GM23248 (cell line): ENCODE measurements at places on chromosomes 7 and 10.
A peak's percentile ranks its signal among the peaks of the same experiment; 100 is the strongest.

- H3K4me3 ChIP-seq, result no peak overlapping the region
- H3K27ac ChIP-seq, result no peak overlapping the region
- no peak for DNase-seq
Observed at GRCh38 chr7:43377196-43377960, 205.5 kb upstream of the STK17A start.

GRCh38 chr10:88893611-88894010 lies 13.6 kb downstream of the STAMBPL1 start:
- no peaks in the 10 kb centered on the region for H3K36me3 ChIP-seq
- peak overlapping the region; percentile 54 for H3K27ac ChIP-seq
- H3K27me3 ChIP-seq, result no peaks in the 10 kb centered on the region
- H3K4me1 ChIP-seq, result peaks cover 93% of the 10 kb centered on the region
- peak; percentile 74 for DNase-seq
- peak overlapping the region; percentile 38 for H3K4me3 ChIP-seq

- no peak overlapping the region for H3K27ac ChIP-seq
- H3K4me3 ChIP-seq, result no peak overlapping the region
- no peaks in the 10 kb centered on the region for H3K4me1 ChIP-seq
- H3K27me3 ChIP-seq, result no peaks in the 10 kb centered on the region
- no peaks in the 10 kb centered on the region for H3K36me3 ChIP-seq
Observed at GRCh38 chr10:84766923-84767322, 438.5 kb downstream of the CCSER2 start.

- H3K4me3 ChIP-seq, result no peak overlapping the region
- H3K27ac ChIP-seq, result no peak overlapping the region
- no peaks in the 10 kb centered on the region for H3K27me3 ChIP-seq
Observed at GRCh38 chr10:64103750-64104470, 582.7 kb downstream of the REEP3 start.
